ENCODE measurements at places on chromosomes 6 and 20.

DNA sequence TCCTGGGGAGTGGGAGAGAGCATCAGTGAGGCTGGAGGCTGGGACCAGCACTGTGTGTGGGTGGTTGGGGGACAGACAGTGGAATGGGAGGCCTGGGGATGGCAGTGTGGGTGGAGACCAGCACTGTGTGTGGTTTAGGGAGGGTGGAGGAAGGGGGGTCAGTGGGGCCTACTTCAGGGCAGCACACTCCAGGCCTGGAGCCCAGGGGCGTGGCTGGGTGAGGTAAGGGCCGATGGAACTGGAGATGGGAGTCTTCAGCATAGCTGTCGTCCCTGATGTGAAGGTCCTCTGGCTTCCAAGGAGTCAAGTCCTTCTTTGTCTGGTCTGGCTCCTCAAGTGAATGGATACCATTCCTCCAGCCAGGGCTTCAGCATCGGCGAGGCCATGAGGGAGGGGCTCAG is 18.6 kb downstream of the KCNK17 start:
- no peak for DNase-seq

- no peak for DNase-seq
These were observed 240.5 kb downstream of the NRN1 start for GRCh38 chr6:5766260-5766659.

DNA sequence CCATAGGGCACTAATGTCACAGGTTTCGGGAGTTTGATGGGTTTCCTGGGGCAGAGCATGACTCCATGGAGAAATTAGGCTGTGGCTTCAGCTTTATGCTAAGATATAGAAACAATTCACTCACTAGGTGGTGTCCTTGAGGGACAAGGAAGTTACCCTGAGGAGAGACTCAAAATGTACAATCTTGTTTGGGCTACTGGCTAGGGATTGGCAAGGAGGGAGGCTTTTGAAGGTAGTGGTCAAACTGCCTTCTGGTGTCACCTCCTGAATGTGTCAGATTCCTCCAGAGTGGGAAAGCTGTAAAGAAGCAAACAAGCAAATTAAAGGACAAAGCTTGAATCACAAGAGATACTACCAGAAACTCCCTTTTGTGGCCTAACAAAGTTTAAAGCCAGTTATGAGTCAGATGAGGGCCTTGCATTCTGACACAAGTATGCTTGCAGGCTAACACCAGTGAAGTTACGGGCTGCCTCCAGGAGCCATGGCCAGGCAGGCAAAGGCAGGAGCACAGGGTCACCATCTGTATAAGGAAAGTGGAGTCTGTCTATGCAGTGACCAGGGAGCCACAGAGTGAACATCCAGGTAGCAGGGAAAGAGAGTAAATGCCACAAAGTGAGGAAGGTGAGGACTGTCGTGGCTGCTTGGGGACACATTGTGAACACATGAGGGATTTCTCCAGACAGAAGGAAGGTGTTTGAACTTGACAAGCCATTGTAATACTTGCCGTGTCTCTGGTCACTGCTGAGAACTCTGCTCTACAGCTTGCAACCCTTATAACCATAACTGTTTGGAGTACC is 107.7 kb upstream of the DTNBP1 start:
- peak; percentile 62 for DNase-seq

- no peak for DNase-seq
These were observed 41.7 kb downstream of the ARFGEF2 start for GRCh38 chr20:48962976-48963771.

DNA sequence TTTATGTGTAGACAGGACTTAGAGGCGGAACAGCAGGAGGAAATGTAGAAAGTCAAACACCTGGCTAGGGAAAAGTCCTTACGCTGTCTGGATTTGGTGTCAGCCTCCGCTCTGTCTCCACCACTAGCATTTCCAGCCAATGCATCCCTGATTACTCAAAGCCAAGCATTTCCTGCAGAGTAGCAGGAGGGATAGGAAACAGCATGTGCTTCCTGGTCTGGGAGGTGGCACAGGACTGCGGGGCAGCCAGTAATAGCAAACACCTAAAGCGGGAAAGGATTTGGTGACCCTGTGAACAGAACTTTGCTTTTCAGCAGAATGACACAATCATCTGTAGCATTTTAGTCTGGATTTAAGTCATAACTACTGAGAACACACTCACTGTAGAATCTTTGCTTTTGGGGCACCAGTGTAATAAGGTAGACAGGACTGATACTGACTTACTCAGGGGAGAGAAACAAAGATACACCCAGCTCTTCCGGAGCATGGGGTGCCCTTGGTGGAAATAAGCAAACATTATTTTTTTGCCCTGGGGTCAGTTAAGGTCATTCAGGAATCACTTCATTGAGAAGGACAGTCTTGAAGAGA is 133.3 kb upstream of the AHI1 start:
- no peak for DNase-seq

DNA sequence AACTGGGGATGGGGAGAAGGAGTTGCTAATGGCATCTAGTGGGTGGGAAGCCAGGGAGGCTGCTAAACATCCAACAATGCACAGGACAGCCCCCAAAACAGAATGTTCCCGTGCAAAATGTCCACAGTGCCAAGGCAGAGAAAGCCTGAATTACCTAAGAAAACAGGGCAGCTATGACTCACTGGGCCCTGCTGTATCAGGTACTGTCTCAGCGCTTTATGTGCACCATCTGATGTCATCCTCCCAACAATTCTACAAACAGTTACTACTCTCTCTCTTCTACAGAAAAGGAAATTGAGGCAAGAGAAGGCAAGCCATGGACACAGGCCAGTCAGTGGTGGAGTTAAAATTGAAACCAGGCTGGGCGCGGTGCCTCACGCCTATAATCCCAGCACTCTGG is 3.1 kb downstream of the YTHDF1 start:
- DNase-seq = no peak

GRCh38 chr6:53201270-53201669 is 52.6 kb upstream of the GCM1 start:
- DNase-seq = no peak

DNA sequence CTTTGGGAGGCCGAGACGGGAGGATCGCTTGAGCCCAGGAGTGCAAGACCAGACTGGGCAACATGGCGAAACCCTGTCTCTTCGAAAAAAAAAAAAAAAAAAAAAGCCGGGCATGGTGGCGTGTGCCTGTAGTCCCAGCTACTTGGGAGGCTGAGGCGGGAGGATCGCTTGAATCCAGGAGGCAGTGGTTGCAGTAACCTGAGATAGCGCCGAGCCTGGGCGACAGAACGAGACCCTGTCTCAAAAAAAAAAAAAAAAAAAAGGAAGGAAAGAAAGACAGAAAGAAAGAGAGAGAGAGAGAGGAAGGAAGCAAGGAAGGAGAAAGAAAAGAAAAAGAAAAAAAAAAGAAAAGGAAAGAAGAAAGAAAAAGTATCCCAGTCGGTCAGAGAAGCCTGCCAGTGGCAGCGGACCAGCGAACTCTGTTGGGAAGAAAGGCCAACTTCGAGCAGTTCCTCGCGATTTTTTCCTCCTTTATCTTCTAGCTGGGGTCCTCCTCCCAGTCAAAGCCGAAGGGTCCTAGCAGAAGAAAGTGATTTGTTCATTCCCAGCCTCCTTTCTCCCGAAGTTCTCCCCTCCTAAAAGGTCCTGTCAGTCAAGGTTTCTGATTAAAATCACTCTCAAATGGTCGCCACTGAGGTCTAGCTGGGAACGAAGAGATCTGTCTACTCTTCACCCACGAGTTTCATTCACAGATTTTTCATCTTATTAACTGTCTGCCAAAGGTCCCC is 2.4 kb upstream of the SYCP2L start:
- no peak for DNase-seq

- no peak for DNase-seq
These were observed 323.8 kb upstream of the JARID2 start for GRCh38 chr6:14921878-14922671.

DNA sequence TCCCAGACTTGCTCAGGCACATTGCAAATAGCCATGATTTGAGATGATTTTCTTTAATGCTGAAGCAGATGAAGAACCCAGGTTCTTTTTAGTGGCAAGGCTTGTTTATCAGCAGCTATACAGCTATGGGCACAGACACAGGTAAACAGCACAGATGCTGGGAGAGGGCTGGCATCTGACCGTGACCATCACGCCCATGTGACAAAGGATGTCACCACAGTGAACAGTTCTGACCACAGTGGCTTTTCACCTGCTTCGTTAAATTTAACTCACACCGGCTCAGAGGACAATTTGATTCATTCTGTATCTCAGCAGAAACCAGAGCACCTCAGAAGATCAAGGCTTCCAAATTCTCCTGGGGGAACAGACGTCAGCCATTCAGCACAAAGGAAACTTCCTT is 142.6 kb downstream of the CDH26 start:
- no peak for DNase-seq

GRCh38 chr6:16903470-16903869 is 142.2 kb upstream of the ATXN1 start:
- no peak for DNase-seq

DNA sequence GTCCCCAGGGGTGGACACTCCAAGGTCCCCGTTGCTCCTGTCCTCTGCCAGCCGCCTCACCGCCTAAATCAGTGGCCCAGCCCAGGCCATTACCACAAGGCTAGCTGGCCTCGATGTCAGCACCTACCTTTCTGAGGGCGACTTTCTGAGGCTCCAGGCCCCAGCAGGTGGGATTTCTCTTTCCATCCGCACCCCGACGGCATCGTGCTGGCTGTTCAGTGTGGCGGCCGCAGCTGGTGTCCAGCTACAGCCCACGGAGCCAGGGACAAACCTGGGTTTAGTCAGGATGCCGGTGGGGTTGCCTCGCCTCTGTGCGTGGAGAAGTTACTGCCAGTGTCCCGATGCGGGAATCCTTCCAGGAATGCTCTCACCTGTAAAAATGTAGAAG is 60.8 kb downstream of the ERMARD start:
- DNase-seq = no peak

DNA sequence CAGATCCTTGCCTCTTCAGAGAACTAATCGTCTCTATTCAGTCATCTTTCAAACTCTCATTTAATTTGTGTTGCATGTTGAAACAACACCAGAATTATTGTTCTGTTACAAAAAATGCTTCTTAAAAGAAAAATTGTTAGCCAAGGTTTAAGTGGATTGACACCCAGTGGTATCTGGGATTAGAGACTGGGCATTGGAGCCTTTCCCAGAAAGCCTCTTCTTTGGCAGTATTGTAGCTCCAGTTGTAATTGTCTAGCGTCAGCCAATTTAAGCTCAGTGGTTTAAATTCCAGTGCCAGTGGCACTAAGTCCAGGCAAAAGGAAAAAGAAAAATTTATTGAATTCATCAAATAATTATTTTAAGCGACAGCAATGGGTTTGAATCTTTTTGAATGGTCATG is 801 bp downstream of the CCDC28A start:
- DNase-seq = no peak

GRCh38 chr6:11437824-11438459 is 99.6 kb upstream of the TMEM170B start:
- no peak for DNase-seq

DNA sequence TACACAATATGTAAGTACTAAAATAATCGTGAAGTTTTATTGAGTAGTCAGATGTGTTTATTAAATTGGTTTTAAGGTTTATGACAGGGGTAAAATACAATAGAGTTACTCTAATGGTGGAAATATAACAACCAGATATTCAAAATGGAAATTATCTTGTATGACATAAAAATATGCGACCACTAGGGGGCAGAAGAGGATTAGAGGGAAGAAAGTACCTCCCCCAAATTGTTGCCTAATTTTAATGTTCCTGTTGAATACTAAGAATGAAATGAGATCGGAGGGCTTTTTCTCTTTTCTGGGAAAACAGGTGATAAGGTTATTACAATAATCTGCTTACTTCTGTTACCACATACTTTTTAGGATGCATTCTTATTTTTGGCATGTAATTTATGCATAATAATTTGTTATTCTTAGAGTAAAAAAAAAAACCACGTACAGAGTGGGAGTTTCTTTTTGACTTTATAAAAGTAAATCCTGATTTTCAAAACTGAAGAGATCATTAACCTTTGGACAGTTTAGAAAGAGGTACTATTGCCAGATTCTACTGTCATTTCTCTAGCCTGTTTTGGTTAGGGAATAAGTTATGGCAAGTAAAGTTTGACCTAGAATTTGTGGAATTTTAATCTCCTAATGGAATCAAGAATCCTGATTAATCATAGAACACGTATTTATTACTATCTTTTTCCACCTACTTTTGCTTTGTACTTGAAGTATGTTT is 159.2 kb downstream of the CD109 start:
- no peak for DNase-seq

GRCh38 chr6:81731814-81732213 is 20.7 kb downstream of the TENT5A start:
- DNase-seq = no peak

- no peak for DNase-seq
These were observed 11.7 kb downstream of the ZBP1 start for GRCh38 chr20:57608516-57608915.

DNA sequence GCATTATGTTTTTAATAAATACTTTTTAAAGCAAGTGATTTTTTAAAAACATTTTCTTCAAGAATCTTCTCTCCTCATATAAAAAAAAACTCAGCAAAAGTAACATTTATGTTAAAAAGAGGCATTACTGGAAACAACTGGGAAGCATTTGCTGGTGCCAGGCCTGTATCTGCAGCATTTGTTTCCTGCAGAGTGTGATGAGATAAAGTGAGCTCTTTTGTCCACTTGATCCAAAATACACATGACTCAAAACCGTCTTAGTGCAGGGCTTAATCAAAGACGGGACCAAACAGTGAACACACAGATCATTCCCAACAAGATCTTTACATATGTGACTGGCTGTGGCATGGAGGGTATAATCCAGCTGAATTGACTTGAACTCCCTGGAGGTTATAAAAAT is 28.3 kb upstream of the RIPPLY2 start:
- DNase-seq = no peak

- DNase-seq = no peak
These were observed 83.3 kb downstream of the SOD2 start for GRCh38 chr6:159609652-159610178.

DNA sequence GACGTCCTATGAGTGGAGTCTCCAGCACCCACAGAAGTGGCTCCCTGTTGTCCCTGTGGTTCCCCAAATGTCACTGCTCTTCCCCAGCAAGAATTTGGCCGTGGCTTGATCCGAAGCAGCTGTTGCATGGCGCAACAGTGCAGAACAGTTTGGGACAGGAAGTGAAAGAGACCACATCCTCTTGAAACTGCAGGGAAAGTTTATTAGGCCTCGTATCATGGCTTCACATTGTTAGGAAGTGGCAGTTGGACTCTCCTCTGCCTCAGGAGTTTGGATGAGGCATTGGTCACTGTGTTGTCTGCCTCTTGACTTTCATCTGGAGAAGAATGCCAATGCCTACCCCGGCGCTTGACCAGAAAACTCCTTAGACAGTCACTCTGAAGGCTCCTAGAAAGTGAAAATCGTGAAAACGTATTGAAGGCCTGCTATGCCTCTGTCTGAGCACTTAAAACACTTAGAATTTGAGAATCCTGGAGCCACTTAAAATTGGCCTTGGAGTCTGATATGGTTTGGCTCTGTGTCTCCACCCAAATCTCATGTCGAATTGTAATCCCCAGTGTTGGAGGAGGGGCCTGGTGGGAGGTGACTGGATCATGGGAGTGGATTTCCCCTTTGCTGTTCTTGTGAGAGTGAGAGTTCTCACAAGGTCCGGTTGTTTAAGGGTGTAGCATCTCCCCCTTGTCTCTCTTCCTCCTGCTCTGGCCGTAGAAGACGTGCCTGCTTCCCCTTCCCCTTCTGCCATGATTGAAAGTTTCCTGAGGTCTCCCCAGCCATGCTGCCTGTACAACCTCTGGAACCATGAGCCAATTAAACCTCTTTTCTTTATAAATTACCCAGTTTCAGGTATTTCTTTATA is 334.9 kb upstream of the JARID2 start:
- peak; percentile 34 for DNase-seq

- no peak for DNase-seq
These were observed 228.9 kb upstream of the DEFB112 start for GRCh38 chr6:50278663-50279062.
